ENCODE measurements at places on chromosomes 7 and 10.

- DNase-seq, result no peak
Measured at GRCh38 chr7:107224374-107225223, 55.8 kb downstream of the HBP1 start.

GRCh38 chr7:6284055-6284400 lies 11.6 kb upstream of the CYTH3 start:
- DNase-seq, result no peak

DNA sequence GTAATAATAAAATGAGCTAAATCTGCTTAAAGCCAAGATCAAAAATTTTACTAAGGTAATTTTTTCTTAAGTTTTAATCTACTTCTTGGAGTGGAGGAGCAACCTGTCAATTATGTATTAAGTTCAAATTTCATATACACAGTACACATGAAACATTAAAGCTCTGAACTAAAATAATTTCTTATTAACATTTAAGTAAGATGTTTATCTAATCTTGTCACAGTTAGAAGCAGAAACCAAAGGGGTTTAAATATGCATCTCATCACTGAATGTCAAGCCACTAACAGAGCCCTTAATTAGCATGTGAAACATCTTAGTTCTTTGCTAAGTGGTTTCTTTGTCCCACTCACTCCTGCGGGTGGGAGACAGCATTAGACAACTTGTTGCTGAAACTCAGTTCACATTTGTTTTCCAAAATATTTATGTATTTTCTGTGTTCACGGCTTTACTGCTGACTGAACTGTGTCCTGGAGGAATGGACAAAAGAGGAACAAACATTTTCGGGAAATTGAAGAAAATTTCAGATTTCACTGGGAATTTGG lies 130.9 kb upstream of the MBL2 start:
- DNase-seq, result no peak

DNA sequence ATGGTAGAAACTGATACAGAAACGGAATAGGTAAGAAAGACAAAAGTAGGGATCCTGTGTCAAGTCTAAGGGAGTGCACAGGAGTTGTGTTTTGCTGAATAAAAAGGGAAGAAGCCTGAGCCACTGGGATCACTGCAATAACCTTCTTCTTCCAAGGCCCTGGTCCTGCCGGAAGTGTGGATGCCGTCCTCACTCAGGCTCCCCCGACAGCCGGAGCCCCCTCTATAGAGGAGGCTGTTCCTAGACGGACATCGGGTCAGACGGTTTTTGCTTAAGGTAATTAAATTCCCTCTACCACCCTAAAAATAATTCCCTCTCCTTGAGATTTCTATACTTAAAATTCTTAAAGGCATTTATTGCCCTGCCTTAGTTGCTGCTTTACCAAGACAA lies 566.9 kb downstream of the PTPRN2 start:
- no peak for DNase-seq

GRCh38 chr7:142897691-142898090 lies 12.1 kb upstream of the TRPV6 start:
- no peak for DNase-seq

- no peak for DNase-seq
Measured at GRCh38 chr7:143973870-143974416, 19.3 kb downstream of the OR2F1 start.

DNA sequence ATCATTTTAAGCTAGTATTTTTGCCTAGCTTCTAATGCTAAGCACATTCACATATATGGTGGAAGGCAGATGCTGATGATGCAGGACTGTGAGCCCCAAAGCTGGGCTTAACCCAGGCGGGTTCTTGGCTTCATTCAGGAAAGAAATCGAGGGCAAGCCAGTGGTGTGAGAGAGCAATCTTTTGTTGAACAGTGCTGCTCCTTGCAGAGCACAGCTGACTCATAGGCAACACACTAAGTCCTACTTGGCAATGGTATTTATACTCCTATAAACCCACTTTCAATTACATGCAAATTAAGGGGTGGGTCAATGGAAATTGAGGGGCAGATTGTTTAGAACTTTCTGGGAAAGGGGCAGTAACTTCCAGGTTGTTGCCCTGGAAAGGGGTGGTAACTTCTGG lies 42.0 kb upstream of the CELF2 start:
- DNase-seq, result no peak

DNA sequence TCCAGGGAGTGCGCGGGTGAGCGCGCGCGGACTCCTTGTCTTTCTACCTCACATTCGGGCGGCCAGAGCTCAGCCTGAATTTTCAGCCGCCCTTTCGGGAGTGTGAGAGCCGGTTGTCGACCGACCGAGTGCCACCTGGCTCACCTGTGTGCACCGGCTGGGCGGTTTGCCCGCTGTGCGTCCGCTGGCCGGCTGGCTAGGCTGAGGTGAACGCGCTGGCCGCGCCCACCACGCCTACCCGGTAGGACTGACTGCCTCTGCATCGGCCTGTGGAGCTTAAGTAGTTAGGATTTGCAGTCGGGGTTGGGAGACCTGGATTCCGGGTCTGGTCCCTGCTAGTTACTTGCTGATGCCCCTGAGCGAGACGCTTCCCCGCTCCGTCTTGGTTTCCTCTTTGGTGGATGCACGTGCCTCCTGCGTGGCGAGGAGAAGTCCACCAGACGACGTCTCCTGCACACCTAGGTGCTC lies 553 bp downstream of the TSPAN15 start:
- no peak for DNase-seq
